NCI-H2081 treated with DMSO at 0.1 percent for 48 hours (cell line): ENCODE measurements at places on chromosomes 3 and 15.
A peak's percentile ranks its signal among the peaks of the same experiment; 100 is the strongest.

- no peak for DNase-seq
These were observed 89.9 kb upstream of the CHL1 start for GRCh38 chr3:106619-107018.

- DNase-seq = no peak
These were observed 952 bp upstream of the CHST2 start for GRCh38 chr3:143118630-143119008.

GRCh38 chr3:142993958-142994442 is 7.4 kb upstream of the U2SURP start:
- DNase-seq = peak; percentile 26

DNA sequence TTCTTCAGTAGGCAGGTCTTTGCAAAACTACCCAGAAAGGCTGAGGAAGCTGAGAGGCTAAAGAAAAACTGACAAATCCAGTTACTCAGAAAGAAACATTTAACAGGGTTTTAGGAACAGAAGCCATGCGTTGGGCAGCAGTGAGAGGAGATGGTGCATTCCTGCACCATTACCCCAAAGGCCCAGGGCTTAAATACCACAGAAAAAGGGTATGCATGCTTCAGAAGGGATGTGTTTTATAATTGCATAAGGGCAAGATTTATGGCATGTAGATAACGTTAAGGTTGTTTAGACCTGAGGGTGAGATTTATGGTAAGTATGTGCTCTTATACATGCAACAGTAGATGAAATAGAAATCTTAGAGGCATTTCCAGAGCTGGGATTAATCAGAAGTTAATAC is 10.0 kb downstream of the C3orf52 start:
- DNase-seq = no peak

- DNase-seq = no peak
These were observed 32.9 kb downstream of the ZBTB11 start for GRCh38 chr3:101643861-101644613.
